ENCODE measurements at places on chromosomes 12 and 14.

DNA sequence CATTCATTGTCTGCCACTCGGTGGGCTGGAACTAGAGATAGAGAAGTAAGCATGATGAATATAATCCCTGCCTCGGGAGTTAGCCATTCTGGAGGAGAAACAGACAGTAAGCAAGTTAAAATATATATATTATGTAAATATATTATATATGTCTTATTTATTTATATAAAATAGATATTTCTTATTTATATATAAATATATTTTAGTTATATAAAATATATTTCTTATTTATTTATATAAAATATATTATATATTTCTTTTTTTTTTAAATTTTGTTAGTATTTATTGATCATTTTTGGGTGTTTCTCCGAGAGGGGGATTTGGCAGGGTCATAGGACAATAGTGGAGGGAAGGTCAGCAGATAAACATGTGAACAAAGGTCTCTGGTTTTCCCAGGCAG, 78.1 kb upstream of the TBX5 start:
- DNase-seq: no peak

DNA sequence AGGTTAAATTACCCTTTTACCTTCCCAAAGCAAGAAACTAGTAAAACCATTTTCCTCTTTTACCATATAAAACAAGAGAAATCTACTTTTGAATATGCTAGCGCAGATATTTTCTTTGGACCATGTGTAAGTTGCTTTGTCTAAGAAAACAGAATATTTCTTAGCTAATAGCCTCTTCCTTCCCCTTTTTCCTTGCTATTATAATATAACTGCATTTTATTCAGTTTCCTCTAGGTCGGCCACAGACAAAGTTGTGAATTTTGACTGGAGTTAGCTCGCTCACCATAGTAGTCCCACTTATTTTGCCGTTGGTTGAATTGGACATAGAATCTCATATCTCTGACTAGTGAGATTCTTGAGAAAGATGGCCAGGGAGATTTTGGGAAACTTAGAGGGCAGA, 115.6 kb downstream of the PLEKHA5 start:
- DNase-seq: no peak

DNA sequence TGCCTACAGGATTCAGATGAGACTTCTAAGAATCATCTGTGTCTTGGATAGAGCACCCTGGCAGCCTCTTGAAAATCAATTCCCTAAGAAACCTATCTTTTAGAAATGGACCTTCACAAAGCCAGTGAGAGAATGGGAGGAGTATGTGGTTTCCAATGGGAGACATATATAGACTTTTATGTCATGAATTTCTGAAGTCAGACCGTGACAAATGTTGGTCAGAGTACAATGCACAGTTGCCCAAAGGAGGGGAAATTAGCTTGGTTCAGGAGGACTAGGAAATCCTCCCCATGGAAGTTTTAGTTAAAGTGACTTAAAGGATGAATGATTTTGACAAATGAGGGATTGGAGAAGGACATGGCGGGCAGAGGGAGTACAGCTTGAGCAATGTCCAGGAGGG, 194.4 kb downstream of the DAD1 start:
- no peak for DNase-seq

- no peak for DNase-seq
These were observed 28.5 kb upstream of the PLEK2 start for GRCh38 chr14:67440513-67440912.

DNA sequence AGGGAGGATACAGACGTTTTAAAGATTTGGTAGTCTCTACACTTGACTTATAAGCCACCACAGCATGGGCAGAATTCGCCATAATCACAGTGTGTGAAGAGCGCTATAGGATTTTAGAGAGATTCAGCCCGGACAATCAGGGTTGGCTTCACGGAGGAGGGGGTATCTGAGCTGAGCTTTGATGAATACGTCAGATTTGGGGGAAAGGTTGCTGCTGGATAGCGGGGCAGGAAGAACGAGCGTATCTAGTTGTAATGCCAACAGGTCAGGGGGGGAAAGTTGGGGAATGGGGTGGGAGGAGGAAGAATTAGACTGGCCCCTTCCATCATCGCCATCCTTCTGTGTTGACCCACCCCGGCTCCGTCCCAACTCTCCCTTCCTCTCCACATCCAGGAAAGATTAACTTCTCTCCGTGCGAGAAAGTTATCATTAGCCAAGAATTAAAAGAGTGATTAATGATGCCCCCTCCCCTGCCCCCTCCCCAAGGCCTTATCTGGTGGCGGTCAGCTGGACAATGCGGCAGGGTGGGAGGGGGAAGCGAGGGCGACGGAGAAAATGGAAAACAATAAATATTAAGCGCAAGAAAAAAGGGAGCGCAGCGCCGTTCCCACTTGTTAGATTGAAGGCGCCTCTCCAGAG, 13.5 kb upstream of the GPATCH2L start:
- no peak for DNase-seq

DNA sequence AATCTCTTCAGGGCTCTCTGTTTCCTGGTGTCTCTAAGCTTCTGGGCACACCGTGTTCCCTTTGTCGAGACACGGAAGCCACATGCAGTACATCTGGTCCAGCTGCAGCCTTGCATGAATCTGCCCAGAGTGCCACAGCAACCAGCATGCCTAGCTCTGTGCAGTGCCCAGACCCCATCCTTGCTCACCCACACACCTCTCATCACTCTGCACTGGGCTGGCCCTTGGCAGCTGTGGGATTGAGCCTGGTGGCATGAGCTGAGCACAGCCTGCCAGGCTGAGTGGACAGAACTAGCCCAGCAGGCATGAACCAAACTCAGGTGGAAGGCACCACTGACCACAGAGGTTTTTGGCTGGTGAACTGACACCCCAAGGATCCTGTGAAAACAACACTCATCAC, 279.9 kb downstream of the ATXN7L3B start:
- no peak for DNase-seq

DNA sequence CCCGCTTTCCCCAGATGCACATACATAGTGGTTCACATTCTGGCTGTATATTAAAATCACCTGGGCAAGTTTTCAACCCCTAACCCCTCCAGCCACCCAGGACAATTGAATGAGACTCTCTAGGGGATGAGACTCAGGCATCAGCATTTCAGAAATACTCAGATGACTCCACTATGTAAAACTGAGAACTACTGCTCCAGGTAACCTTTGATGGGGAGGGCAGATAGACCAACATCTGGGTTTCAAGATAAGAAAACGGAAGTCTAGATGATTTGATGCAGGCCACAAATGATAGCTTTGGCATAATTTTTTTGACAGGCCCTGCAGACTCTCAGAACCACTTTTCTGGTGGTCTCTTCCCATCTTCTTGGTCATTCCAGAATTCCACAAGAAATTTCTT, 341.1 kb downstream of the EMP1 start:
- no peak for DNase-seq

- peak; percentile 86 for DNase-seq
These were observed 138.0 kb downstream of the ANO2 start for GRCh38 chr12:5807090-5807414.

- no peak for DNase-seq
These were observed 59.0 kb upstream of the ANP32D start for GRCh38 chr12:48413388-48413787.

- DNase-seq: no peak
These were observed 550 bp upstream of the RESF1 start for GRCh38 chr12:31958569-31959160.

DNA sequence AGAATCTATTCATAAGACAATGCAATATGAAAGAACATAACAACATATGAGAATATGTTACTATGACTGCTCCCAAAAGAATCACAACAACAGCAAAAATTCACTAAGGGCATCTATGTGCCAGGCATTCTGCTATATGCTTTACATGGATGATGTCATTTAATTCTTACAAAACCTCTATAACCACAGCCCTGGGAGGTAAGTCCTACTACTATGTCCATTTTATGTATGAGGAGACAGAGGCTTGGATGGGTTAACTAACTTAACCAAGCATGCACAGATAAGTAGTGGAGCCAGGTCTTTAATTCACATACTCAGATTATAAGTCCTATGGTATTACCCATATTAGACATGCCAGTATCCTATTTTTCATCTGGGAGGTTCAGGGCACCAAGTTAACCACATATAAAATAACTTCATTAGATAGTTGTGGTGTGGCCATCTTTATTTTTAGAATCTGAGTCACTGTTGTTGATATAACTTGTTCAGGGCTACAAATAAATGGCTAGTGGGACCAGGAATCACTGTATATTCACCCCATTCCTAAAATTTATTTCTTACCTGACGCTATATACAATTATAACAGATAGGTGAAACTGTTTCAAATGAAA, 33.2 kb upstream of the RAD51AP1 start:
- peak; percentile 51 for DNase-seq

DNA sequence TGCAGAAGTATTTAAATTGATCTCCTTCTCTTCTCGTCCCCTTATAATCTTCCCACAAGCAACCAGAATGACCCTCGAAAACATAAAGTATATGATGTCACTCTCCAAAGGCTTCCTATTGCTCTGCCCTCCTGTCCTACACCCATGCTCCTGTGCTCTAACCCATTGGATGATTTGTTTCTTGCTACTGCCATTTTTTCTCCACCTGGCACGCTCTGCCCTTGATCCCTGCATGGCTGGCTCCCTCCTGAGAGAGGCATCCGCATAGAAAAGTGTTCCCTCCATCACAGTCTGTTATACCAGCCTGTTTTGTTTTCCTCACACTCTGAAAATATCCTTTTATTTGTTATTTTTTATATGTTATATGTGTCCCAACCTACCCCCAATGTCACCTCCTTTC, 19.8 kb downstream of the MYRFL start:
- no peak for DNase-seq

GRCh38 chr12:12872139-12872933, 19.0 kb upstream of the GPRC5A start:
- DNase-seq: peak; percentile 91

GRCh38 chr12:98355322-98355721, 160.1 kb upstream of the TMPO start:
- peak; percentile 79 for DNase-seq

- DNase-seq: peak; percentile 19
These were observed 94.0 kb downstream of the TSPAN9 start for GRCh38 chr12:3171195-3171591.

DNA sequence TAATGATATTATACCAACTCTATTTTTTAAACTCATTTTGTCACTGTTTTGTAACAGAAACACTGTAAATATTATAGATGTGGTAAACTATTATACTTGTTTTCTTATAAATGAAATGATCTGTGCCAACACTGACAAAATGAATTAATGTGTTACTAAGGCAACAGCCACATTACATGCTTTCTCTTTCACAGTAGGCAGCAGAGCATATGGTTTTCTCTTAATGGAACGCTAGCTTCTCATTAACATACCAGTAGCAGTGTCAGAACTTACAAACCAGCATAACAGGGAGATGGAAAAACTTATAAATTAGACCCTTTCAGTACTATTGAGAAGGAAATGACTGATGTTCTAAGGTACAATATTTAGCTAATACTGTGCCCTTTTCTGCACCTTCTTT, 398.8 kb downstream of the PRKD1 start:
- peak; percentile 19 for DNase-seq

DNA sequence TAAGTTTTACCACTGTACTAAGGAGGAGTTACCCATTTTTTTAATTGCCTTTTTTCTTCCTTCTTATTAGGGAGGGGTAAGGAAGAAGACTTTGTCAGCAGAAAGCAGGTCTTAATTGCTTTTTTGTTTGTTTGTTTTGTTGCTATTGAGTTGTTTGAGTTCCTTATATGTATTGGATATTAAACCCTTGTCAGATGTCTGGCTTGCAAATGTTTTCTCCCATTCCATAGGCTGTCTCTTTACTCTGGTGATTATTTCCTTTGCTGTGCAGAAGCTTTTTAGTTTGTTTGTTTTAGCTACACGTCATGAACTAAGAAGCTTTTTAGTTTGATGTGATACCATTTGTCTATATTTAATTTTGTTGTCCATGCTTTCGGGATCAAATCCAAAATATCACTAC, 13.3 kb downstream of the SPIC start:
- no peak for DNase-seq

GRCh38 chr12:92036771-92037453, 108.7 kb downstream of the BTG1 start:
- peak; percentile 86 for DNase-seq

- no peak for DNase-seq
These were observed 22.7 kb downstream of the SMCO2 start for GRCh38 chr12:27469176-27469736.

DNA sequence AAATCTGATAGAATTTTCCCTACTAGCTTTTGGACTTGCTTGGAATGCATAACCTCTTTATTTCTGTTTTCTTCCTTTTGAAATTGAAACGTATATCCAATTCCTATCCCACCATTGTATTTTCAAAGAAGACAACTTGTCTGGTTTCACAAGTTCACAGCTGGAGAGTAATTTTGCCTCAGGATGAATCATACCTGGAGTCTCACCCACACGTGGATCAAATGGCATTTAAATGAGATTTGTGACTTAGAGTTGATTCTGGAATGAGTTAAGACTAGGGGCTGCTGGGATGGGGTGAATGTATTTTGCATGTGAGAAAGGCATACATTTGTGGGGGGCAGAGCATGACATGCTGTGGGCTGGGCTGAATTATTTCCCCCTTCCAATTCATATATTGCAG, 516.5 kb upstream of the MGAT4C start:
- peak; percentile 61 for DNase-seq

GRCh38 chr12:106907411-106907810, 48.3 kb upstream of the TMEM263 start:
- DNase-seq: no peak

GRCh38 chr12:27554421-27555186, 30.6 kb downstream of the PPFIBP1 start:
- DNase-seq: peak; percentile 81

GRCh38 chr12:123931686-123932321, 40.8 kb downstream of the CCDC92 start:
- no peak for DNase-seq

DNA sequence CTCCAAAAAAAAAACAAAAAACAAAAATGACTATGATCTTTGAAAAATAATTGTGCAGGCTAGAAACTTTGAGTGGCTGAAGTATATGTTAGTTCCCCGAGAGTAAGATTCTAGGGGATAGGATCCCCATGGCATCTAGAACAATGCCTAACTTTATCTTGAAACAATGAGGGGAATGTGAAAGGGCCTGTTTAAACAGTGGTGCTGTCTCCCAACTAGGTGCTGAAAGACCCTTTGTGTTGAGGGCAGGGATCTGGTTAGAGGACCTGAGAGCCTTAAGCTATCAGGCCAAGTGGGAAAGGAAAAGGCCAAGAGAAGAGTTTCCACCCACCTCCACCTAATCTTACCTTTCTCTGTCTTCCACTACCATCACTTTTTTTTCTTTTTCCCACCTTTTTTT, 6.8 kb upstream of the YLPM1 start:
- DNase-seq: no peak

GRCh38 chr14:23864259-23864658, 89.3 kb upstream of the DHRS4 start:
- no peak for DNase-seq

DNA sequence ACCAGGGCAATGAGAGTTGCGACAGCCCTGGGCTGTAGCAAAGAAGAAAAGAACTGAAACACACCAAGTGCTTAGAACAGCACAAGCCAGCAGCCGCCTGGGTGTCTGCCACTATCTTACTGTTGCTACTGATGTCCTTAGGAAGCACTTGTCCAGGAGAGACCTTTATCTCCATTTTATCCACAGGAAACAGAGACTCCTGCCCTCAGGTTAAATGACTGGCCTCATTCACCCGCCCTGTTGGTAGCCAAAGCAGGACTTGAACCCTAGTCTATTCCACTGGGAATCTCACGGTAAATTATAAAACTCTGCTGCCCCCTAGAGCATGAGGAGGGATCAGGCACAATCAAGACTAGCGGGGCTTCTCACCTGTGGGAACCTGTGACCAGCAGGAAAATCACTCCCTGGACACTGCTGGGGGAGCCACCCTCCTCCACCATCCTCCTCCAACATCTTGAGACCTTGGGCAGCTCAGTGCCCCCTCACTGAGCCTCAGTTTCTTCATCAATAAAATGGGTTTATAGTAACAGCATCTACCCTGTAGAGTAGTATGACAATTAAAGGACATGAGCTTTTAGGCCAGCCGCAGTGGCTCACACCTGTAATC, 20.5 kb upstream of the TESC start:
- DNase-seq: no peak

Measured in fibroblast of lung (primary cell).